ENCODE measurements at places on chromosomes 3 and 15.

DNA sequence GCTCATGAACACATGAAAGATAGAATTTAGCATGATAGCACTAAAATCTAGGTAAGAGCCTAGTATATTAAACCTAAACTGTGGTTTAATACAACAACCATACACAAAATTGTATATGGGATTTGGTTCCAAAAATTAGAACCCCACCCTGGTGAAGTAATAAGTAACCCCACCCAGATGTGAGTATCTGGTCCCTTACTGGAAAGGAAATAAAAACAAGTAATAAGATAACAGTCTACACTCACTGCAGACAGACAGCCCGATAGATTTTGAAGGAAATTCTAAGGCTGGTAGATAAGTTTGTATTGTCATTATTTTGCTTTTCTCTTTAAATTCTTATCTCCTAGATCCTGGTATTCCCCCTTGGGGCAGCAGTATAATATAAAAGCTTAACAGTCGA, 184.9 kb downstream of the ZBTB20 start:
- DNase-seq = no peak

DNA sequence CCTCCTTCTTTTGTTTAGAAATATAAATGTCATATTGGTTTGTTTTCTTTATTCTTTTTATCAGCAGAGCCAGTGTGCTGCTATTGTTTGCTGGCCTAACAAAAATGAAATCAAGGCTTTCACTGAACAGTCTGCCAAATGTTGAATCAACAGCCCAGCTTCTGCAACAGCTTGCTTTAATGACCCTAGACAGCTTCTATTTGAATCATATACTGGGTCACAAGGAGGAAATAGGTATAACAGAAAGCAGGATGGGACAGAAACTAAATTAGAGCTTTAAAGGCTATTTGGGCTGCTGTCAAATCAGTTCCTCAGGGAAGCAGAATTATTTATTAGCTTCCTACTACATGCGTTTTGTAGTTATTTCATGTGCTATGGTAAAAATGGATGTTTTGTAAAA, 12.1 kb upstream of the DNAJC13 start:
- no peak for DNase-seq

- DNase-seq = no peak
Measured at GRCh38 chr15:85777250-85778106, 17.2 kb downstream of the KLHL25 start.

DNA sequence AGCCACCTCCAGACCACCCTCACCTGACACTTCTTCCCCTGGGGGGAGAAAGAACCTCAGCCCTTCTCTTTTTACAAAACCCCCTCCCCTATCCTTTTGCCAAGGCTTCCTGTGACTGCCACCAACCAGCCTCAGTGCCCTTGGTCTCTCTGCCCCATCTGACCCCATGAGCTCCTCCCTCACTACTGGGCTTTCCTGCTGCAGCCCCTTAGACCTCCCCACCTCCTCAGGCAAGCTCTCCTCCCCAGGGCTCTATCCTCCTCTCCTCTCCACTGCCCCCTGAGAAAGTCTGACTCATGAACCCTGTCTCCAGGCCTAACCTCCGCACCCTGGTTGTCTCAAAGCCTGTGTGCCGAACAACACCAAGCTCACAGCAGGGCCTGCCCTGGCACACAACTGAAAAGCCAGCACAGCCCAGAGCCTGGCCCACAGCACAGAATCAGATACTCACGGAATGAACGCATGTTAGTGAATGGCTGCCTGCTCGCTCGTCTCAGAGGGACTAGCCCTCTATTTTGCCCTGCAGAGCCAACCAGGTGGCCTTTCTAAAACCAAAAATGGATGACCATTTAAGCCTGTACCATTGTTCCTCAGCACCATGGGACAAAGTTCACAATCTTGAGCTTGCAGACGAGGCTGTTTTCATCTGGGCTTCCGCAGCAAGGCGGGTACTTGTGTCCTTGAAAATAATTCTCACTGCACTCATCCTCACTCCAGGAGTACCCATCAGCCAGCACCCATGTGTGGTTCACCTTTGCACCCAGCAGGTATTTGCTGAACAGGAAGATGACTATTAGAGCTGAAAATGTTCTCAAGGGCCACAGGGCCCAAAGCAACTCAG, 1.7 kb downstream of the CHDH start:
- no peak for DNase-seq

GRCh38 chr3:32706348-32707025, 21.5 kb downstream of the CNOT10 start:
- DNase-seq = no peak

DNA sequence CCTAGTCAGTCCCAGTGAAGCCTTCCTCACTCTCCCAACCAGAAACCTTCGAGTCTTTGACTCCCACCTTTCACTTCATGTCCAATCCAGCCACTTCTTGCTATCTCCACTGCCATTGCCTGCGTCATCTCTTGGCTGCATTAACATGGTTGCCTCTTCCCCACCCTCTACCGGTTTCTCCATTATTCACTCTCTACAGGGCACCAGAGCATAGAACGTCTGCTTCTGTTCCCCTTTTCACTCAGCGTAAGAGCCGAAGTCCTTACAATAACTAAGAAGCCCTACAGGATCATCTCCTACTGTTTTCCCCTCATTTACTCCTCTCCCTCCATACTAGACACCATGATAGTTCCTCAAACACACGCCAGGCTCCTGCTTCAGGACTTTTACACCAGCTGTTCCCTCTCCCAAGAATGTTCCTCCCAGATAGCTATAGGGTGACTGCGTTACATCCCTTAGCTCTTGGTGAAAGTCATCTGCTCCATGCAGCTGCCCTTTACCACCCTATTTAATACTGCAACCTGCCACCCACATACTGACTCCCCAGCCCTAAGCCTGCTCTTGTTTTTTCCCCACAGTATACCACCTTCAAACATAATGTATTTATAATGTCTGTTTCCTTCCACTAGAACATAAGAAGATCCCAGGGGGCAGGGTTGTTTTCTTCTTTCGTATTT, 30.9 kb downstream of the RCN2 start:
- DNase-seq = peak; percentile 24

GRCh38 chr3:157515398-157515797, 12.2 kb upstream of the VEPH1 start:
- no peak for DNase-seq
